LoVo (cell line): ENCODE measurements at places on chromosomes 7 and 10.

- DNase-seq, result no peak
Observed at GRCh38 chr10:3045471-3046209, 21.7 kb upstream of the PFKP start.

- DNase-seq, result no peak
Observed at GRCh38 chr10:12201543-12201942, 5.6 kb downstream of the CDC123 start.

DNA sequence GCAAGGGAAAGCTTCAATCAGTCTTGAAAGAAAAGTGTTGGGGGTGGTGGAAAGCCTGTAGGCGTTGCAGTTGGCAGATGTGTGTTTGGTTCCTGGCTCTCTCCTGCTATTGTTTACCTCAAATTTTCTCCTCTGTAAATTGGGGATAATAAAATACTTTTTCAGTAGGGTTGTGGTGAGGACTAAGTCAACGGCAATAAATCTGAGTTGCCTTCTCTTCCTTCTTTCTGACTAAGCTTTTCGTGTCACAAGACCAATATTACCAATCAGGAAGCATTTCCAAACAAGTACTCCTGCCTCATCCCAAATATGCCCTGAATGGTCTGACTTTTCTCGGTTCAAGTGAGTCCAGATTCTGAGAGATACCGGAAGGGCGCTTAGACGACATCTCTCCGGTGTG, 54.0 kb downstream of the CREB5 start:
- DNase-seq, result no peak

GRCh38 chr7:5528071-5528814, 104.6 kb upstream of the TNRC18 start:
- no peak for DNase-seq

GRCh38 chr7:272631-273030, 17.3 kb upstream of the FOXL3 start:
- no peak for DNase-seq

- no peak for DNase-seq
Observed at GRCh38 chr7:157310676-157311185, 26.1 kb upstream of the DNAJB6 start.

DNA sequence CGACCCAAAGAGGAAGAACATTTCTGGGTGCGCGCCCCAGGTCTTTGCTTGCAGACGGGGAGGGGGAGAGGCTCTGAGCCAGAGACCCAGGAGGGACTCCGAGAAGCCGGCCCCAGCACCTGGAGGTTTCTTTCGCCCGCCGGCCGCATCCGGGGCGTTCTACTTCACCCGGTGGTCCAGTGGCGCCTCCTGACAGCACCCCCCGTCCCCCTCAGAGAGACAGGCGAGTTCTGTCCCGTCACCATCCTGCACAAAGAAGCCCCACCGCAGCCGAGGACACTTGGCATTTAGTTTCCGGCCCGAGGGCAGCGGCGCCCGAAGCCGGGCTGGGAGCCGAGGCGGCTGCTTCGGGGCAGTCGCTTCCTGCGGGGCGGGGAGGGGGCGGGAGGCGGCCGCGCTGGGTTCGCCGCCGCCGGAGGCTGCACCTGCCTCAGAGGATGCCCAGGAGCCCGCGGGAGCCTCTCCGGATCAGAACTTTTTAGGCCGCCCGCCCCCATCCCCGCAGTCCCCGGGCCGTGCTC, at the start of gene TMEM178B:
Gene TMEM178B (plus strand): TSS at position 424 of the 521 bp plus-strand sequence.
- DNase-seq, result no peak

- DNase-seq, result no peak
Observed at GRCh38 chr7:98357751-98358161, 43.1 kb downstream of the BAIAP2L1 start.

- no peak for DNase-seq
Observed at GRCh38 chr10:121503587-121504051, 94.6 kb downstream of the FGFR2 start.

DNA sequence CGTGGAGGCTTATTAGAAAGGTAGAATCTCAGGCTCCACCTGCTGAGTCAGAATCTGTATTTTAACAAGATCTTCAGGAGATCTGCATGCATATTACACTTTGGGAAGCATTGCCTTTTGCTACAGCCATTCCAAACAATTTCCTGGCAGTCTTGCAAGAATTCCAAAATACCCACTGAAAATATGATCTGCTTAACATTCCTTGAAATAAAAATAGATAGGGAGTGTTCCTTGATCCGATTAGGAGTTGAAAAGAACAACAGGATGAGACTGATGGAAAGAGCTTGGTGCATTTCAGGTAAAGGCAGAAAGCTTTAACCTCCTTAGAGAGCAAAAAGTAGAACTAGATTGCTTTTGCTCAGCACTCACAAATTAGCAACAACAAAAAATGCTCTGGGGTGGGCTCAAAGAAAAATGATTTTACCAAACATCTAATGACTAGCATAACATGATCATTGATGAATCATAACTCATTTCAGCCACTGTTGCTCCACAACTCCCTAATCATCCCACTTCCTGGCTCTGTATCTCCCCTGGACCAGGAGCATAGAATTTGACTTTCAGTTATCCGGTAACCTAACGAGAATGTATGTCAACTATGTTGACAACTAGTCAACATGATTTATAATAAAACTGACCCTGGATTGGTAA, 115.2 kb downstream of the RNLS start:
- DNase-seq, result no peak

GRCh38 chr7:77399816-77400215, 16.3 kb downstream of the GSAP start:
- no peak for DNase-seq

DNA sequence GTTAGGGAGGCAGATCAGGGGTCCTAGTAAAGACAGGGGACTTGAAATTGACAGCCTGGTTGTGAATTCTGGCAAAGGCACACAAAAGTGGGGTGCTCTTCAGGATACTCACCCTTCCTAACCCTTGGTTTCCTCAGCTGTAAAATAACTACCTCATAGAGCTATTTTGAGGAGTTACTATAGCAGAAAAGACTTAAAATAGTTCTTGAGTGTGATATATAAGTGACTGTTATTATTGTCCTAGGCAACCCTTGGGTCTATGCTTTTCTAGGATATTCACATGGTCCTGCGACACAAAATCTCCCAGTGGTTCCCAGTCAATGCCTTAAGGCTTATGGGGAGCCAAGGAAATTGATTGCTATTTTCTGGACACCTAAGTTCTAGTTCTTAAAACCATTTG, 98.1 kb upstream of the NAMPT start:
- DNase-seq, result no peak
